Stimulated activated CD4-positive, alpha-beta T cell treated with anti-CD3 and anti-CD28 coated beads, TNF-alpha, amount 100 ng/mL, for 4 hours (primary cell): ENCODE measurements at places on chromosomes 12 and 14.

DNA sequence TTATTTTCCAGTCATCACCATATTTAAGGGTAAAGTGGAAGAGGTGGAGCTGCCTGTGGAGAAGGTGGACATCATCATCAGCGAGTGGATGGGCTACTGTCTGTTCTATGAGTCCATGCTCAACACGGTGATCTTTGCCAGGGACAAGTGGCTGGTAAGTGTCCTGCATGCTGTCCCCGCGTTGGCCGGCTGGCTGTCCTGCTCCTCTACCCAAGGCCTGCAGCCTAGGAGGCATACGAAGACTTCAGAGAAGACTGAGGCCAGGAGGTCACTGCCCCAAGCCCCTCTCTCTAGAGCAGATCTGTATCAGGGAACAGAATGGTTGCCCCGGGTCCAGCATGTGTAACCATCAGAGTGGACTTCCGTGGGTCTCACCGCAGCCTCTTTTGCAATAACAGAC lies 77.7 kb downstream of the PRMT8 start:
- DNase-seq: no peak

DNA sequence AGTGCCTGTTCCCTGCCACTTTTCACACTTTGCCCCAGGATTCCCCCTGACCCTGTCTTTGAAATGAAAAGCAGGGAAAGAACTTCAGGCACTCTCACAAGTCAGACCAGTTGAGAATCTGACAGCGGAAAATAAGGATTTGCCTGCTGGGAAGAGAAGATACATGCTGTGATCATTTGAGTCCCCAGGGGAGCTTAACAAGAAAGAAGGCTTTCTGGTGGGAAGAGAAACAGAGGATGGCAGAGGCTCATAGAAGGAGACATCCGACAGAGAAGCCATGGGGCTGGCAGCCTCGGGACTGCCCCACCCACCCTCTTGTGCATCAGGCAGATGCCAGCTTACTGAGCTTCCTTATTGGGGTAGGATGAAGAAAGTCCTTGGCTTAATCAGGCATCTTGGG lies 11.9 kb downstream of the TTC9 start:
- DNase-seq: no peak

DNA sequence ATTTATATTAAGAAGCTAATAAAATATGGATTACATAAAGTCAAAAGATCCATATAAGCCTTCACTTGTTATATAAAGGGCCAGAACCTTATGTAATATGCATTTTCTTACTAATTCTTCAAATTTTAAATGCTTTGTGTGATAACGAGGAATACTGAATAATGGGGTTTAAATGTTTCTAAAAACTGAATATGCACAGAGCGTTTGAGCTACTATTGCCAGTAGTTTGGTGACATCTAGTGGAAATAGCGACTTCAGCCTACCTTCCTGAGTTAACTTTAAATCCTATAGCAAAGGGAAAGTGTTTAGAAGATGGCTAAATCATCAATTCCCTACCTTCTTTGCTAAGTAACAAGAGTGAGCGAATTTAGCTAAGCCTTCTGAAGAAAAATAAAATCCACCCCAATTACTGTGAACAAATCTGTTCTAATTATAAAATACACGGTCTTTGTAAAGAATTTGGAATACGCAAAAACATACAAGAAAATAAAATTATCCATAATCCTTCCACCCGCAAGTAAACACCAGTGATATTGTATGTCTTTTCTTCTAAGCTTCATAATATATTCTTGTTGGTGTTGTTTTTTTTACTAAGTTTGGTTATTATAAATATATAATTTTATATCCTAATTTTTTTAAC lies 115.5 kb upstream of the G2E3 start:
- no peak for DNase-seq

GRCh38 chr12:3980504-3981272 lies 107.5 kb upstream of the PARP11 start:
- DNase-seq: no peak

DNA sequence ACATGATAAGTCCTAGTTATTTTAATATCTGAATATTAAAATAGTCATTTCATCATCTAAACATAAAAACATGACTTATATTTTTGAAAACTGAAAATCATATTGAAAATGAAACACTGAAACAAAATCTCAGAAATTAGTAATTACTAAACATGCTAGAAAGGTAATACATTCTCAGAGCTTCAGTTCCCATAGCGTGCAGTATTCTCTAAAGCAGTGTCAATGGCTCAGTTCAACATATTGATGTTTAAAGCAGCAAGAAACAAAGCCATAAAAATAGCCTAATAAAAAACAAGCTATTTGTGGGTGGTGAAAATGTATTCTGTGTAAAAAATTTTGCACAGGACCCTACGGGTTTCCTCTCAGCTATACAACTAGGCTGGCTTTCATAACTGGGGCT lies 1337.4 kb downstream of the FSCB start:
- no peak for DNase-seq

GRCh38 chr12:19003987-19004619 lies 125.4 kb upstream of the PLEKHA5 start:
- DNase-seq: no peak

DNA sequence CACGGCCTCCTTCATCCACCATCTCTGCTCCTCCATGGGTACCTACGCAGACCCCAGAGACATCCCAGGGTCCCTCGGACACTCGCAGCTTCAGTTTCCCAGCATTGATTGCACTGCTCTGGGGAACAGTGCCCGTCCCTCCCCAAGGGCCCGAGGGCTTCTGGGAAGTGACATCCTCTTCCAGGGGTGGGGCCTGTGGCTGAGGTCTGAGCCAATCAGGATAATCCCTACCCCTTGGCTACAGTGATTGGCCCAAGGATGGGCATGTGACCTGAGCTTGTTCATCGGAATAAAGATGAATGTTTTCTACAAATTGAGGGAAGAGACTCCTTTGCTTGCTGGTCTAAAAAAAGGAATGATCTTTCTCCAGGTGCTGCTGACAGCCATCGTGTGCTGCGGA lies 37.3 kb upstream of the MYL2 start:
- DNase-seq: no peak

GRCh38 chr12:48758186-48758585 lies 30.7 kb downstream of the ADCY6 start:
- no peak for DNase-seq

GRCh38 chr14:63701606-63702299 lies 26.1 kb downstream of the SGPP1 start:
- DNase-seq: no peak
